ENCODE measurements at places on chromosomes 16 and 17.

DNA sequence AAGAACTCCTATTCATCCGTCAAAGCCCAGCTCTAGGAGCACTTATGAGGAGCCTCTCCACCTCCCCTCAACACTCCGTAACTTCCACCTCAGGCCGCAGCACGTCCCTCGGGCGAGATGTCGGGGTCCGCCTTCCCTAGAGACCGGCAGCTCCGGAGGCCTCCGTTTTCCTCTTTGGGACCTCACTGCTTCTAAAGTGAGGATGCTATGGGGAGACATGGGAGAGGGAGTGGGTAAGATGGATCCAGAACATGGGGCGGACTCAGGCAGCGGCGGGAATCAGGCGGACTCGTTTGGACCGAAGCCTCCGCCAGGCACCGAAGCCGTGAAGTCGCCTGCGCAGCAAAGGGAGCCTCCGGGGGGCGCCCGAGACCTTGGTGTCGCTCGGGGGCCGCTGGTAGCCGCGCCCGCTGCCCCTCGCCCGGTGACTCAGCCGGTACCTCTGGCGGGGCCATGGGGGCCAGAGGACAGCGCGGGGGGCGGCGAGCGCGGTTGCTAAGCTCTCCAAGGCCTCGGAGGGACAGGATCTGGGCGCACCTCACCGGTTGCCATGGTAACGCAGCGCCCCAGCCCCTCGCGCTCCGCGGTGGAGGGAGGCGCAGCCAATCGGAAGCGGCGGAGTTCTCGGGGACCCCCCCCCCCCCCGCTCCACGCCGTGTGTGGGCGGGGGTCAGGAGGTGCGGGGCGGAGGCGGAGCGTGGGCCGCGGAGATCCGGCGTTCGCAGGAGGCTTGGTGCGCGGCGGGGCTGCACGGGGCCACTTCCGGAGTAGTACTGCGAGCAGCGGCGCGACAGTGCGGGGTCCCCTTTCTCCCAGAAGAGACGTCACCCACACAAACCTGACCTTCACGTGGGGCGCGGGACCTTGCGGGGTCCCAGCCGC lies 1.3 kb upstream of the HIC1 start:
- peak; percentile 89 for DNase-seq

DNA sequence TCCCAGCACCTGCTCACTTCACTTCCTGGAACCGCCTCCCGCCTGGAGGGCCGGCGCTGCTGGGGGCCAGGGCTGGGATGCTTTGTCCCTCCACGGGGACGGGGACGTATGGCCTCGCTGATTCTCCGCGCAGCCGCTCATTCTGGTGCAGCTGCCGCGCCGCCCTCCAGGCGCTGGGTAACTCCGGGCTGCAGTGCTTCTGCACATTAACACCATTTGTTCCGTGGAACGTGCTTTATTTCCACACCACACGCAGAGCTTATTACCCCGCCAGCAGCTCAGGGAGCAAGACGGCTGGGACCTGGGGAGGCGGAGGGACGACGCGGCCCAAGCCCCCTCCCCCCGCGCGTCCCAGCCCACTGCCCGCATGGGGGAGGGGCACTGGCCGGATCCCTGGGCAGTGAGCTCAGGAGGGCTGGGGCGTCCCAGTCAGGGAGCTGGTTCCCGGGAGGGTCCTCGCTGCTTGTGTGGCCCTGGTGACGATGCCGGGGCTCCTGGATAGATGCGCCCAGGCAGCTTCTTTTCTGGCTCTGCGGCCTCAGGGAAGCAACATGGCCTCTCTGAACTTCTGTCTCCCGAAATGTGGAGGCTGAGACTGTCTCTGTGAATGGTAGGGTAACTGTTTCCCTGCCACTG lies 45.4 kb upstream of the ACSF3 start:
- no peak for DNase-seq

DNA sequence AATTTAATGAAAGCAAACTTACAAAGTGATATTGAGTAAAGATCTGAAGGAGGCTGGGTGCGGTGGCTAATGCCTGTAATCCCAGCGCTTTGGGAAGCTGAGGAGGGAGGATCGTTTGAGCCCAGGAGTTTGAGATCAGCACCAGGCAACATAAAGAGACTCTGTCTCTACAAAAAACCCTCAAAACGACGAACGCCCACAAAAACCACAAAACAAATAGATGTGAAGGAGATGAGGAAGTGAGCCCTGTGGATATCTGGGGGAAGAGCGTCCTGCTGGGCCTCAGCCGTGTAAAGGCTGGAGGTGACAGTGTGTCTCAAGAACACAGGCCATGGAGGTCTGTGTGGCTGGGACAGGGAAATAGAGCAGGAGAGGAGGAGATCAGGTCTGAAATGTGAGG lies 68.8 kb downstream of the ITFG1 start:
- no peak for DNase-seq

- no peak for DNase-seq
These were observed 193.0 kb upstream of the ZFHX3 start for GRCh38 chr16:73240920-73241319.

GRCh38 chr16:19175492-19176262 lies 7.6 kb downstream of the SYT17 start:
- no peak for DNase-seq

DNA sequence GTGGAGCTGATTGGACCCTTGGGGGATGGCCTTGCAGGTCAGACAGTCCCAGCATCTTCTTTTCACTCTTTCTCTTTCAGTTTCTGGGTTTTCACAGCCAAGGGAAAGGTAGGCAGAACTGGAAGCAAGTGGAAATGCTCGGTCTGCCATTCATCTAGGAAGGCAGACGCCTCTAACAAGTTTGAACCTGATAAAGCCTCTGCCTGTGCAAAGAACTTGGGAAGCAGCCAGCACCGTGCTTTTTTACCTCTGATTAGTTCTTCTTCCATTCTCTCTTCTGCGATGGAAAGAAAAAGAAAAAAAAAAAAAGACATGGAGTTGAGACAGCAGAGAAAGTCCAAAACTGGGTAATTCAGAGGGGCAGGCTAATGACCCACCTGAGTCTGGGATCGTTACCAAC lies 997.8 kb upstream of the EEF2KMT start:
- no peak for DNase-seq

Measured in activated T-cell treated with anti-CD3 and anti-CD28 coated beads, Interleukin-2, amount 50 U/mL, for 48 hours (primary cell).